ENCODE measurements at places on chromosomes 11 and 22.

DNA sequence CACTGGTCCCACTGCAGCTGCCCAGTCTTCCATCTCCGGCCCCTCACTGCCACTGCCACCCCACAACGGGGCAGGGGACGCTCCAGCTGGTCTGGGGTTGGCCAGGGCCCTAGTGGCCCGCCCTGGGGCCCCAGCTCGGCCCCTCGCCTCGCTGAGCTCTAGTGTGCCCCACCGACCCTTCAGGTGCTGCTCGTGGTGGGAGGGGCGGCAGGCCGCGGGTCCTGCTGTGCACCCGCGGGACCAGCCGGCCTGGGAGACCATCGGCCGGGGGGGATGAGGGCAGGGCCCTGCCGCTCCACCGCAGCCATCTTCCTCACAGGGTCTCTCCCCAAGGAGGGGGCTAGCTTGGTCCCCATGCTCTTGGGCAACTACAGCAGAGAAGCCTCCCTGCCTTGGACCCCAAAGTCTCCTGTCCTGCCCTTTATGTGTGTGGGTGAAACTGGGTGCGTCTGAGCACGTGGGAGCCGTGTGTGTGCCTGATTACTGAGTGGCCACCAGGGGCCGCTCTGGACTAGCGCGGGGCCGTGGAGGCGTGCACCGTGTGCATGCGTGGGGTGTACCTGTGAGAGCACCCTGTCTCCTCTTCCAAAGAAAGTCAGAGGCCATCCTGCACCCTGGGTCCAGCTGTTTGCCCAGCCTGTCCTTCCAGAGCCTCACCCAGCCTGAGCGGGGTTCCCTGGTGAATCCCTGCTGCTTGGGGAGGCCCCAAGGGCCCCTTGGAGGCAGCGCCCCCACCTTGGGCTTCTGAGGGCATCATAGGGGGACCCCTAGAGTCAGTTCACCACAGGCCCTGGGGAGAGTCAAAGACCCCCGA is 6.0 kb upstream of the ACR start:
- peak; percentile 90 for DNase-seq

- no peak for DNase-seq
Measured at GRCh38 chr11:12598330-12599256, 75.6 kb upstream of the TEAD1 start.

DNA sequence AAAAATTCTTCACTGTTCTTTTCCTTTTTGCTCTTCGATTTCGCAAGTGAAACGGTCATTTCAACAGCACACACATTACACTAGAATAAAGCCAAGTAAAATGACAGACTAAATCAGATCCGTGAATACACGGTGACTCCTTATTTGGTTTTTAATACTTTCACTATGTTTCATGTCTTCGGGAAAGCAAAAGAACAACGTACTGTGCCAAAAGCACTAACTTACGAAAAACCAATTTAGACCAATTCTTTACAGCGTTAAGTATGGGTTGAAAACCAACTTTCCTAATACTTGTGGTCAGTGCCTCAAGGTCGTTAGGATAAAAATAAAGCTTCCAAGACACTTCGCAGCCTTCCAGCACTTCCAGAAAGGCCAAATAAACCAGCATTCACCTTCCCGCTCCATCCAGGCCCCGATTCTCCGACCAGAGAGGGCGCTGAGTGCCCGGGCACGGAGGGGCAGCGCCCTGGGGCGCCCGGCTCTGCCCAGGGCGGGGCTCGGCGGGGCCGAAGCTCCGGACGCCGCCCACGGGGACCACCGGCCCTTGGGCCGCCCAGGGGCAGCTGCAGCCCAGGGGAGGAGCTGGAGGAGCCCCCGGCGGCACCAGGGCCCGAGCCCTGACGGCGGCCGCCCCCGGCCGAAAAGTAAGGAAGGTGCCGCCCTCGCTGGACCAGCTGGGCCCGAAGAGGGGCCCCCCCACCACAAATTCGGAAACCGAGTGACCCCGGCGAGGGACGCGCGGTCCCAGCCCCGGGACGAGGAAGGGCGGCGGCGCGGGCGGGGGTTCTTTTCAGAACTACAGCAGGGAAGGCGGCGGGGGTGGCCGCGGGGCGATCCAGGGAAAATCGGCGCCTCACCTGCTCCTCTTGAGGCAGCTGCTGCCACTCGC is 499 bp downstream of the ATL3 start:
- peak; percentile 93 for DNase-seq

- DNase-seq: no peak
Measured at GRCh38 chr11:80173371-80174136, 732.7 kb upstream of the TENM4 start.

DNA sequence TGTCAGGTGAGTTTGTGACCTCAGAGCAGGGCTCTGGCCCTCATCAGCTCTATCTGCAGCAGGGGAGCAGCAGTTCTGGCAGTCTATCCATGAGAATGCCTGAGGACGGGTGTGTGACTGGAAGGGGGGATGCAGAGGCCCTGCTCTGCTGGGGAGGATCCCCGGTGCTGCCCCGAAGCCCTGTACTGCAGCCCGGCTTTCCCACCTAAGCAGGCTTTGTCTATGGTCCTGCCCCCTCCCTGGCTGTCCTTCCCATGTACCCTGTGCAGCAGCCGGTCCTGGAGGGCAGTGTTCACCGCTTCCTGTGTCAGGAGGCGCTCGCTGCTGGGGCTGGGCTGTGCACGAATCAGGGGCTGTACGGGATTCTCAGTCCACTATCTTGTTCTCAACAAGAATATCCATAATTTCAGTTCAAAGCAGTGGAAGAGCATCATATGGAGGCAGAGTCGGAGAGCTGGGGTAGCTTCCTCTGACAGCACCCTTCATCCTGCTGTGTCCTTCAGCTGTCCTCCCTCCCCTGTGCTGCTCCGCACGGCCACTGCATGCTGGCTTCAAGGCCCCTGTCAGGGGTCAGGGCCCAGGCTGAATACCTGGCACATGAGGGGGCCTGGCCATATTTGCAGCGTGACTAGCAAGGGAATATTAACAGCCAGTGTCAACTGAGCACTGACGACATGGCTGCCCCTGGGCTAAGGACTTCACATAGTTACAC is 125.2 kb downstream of the CTTN start:
- no peak for DNase-seq

DNA sequence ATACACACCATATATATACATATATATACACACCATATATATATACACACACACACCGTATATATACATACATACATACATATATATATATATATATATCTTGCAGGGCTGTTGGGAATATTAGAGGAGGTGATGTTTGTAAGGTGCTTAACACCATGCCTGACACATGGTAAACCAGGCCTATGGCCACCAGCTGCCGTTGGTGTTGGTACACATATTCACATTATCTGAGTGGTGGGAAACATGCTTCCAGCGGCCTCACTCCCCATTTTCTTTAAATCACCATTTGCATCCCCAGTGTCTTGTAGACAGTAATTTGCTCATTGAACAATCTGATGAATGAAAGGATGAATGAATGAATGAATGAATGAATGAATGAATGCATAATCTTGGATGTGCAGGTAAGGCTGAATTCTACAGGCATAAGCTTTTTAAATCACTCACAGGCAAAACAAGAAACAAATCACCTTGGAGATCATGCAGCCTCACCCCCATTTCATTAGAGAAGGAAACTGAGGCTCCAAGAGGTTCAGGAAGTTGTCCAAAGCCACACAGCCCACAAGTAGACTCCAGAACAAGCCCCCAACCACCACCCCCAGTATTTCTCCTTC is 527.8 kb downstream of the MIAT start:
- no peak for DNase-seq

- no peak for DNase-seq
Measured at GRCh38 chr22:39674536-39674935, 104.0 kb downstream of the CACNA1I start.

- no peak for DNase-seq
Measured at GRCh38 chr11:69299572-69299971, 5.6 kb downstream of the MYEOV start.

DNA sequence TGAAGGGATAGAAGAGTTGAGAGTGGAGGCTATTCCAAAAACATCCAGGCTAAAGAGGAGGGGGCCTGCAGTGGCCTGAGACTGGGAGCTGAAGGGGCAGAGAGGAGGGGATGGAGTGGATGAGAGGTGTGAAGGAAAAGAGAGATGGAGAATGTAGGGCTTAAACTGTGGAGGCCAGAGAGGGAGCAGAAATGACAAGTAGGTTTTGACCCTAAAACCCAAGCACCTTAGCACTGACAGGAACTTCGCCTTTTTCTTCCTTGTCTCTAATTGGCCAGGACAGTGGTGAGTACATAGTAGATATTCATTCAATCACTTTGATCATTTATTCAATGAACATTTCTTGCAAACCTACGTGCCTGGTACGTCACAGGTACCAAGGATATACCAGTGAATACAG is 7.3 kb downstream of the FAM111B start:
- no peak for DNase-seq

- DNase-seq: peak; percentile 91
Measured at GRCh38 chr11:118924591-118925585, 838 bp downstream of the BCL9L start.

- DNase-seq: no peak
Measured at GRCh38 chr11:31671681-31672080, 139.4 kb downstream of the PAX6 start.

DNA sequence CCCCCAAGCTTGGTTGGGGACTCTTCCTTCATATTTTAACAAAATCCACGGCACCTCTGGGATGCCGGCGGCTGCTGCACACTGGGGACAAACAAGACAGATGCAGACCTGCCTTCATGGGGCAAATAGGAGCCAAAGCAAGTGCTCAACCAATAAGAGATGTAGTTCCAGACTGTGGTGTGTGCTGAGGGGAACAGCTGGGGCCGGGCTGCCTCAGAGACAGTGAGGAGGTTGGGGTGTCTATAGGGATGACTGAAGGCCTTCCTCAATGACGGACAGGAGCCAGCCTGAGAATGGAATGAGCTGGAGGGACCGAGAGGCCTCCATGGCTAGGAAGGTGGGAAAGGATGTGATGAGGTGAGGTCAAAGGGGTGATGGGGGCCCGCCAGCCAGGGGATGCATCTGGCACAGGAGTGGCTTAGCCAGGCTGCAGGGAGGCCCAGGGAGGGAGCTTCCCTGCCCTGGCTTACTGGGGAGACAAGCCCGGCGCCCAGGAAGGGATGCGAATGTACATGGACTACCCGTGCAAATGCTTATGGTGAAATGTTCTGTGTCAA is 10.3 kb upstream of the CTSD start:
- DNase-seq: no peak

GRCh38 chr11:4551346-4551979 is 6.5 kb downstream of the OR52M1 start:
- DNase-seq: no peak

GRCh38 chr11:100715165-100715761 is 28.2 kb downstream of the ARHGAP42 start:
- DNase-seq: no peak

GRCh38 chr11:118893662-118894061 is 10.0 kb downstream of the CXCR5 start:
- no peak for DNase-seq

DNA sequence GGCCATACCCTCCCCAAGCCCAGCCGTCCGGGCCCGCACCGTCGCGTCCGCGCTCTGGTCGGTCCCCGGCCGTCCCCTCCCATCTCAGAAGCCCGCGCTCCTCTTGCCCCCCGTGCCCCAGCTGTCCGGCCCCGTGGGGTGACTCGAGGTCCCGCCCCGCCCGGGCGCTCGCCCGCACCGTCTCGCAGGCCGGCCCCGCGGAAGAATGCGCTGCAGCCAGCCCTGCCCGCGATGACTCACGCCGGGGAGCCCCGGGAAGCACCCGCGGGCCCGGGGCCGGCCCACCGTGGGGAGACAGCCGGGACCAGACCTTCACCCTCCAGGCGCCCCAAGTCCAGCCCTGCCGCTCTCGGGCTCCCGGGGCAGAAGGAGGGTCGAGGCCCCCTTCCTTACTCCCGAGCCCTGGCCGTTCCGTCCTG is 320 bp upstream of the PHLDA2 start:
- DNase-seq: peak; percentile 81

DNA sequence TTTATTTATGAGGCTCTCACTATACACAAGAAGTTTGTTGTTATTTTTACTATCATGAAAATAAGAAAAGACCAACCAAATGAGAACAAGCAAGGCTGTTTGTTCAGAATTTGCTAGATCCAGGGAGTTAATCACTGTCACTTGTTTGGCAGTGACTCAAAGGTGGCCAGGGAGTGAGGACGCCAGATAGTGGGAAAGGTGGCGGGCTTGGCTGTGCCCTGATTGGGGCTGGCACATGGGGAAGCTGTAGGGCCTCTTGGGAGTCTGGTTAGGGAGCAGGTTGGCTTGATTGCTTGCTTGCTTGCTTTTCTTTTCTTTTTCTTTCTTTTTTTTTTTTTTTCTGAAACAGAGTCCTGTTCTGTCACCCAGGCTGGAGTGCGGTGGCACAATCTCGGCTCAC is 53.1 kb upstream of the SLC22A12 start:
- DNase-seq: no peak

- peak; percentile 64 for DNase-seq
Measured at GRCh38 chr22:18056161-18056666, 21.6 kb upstream of the PEX26 start.

Data from HuH-7.5 (cell line).